Esophagus mucosa (tissue), 1 donor: ENCODE measurements at places on chromosomes 2 and 18. TPM values are rescaled to one million over a fixed set of nuclear protein-coding genes. Genes with fewer than 3 reads are reported as not detected.

Gene DLX1
- not detected for total RNA-seq

Gene SPEG
- 3.8 TPM for total RNA-seq

Gene DSG1
- total RNA-seq: 33.7 TPM

Gene GPR35
- total RNA-seq: 0.24 TPM

Gene DPP4
- 0.56 TPM for total RNA-seq

Gene GNLY
- total RNA-seq: 0.44 TPM

Gene NT5DC4
- total RNA-seq: not detected

Gene INHBB
- 0.72 TPM for total RNA-seq

Gene BCL2
- 2.3 TPM for total RNA-seq

Gene LRATD1
- 74.7 TPM for total RNA-seq

Gene TTC32
- 7.8 TPM for total RNA-seq

Gene KLHL41
- 0.40 TPM for total RNA-seq

Gene RAX
- not detected for total RNA-seq

Gene SP5
- total RNA-seq: 0.16 TPM

Gene ACMSD
- total RNA-seq: not detected

Gene CPO
- not detected for total RNA-seq

Gene C2orf81
- 0.56 TPM for total RNA-seq

Gene C2orf78
- not detected for total RNA-seq

Gene AQP12B
- total RNA-seq: not detected

Gene ONECUT2
- under 0.01 TPM for total RNA-seq

Gene UGT1A9
- total RNA-seq: 0.08 TPM

Gene PRR30
- not detected for total RNA-seq

Gene SELENOI
- 32.1 TPM for total RNA-seq

Gene GAL3ST2
- total RNA-seq: not detected

Gene SCYGR8
- total RNA-seq: not detected

Gene ZAP70
- 0.76 TPM for total RNA-seq

Gene LYG2
- total RNA-seq: not detected

Gene PROM2
- total RNA-seq: 100 TPM

Gene M1AP
- total RNA-seq: 1.6 TPM

Gene PARD6G
- total RNA-seq: 33.8 TPM

Gene SNTG2
- 0.60 TPM for total RNA-seq
